Stimulated activated CD4-positive, alpha-beta T cell treated with anti-CD3 and anti-CD28 coated beads, Interleukin-15, amount 100 ng/mL, for 1 hour (primary cell): ENCODE measurements at places on chromosomes 12 and 14.
A peak's percentile ranks its signal among the peaks of the same experiment; 100 is the strongest.

DNA sequence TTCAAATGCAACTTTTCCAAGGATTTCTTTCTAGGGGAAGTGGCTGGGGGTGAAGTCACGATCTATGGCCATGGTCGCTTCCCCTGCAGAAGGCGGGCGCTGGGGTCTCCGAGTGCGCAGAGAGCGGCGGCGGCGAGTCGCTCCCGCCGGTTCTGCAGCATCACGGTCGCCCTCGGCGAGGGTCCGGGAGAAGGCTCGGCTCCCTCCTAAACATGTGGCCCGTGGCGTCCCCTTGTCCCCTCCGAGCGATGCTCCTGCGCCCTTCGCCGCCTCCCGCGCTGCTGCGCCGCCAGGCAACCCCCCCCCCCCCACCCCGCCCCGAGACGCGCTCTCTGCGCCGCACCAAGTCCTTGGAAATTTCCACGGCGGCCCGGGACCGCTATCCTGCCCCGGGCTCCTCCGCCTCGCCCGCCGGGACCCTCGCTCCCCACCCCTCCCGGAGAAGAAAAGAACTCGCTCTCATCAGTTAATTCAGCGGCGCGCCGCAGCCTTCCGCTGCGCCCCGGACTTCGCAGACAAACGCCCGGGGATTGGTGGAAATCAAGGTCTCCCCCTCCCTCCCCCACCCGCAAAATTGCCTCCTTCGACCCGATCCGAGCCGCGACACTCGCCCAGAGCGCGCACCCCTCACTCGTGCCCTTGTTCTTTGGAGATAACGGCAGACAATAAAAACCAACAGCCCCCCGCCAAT lies at the start of gene ST8SIA1:
ST8SIA1 (minus strand) TSS at position 298 of the 691 bp plus-strand sequence. CDS start 475 bp downstream, outside the sequence.
- peak; percentile 31 for DNase-seq

DNA sequence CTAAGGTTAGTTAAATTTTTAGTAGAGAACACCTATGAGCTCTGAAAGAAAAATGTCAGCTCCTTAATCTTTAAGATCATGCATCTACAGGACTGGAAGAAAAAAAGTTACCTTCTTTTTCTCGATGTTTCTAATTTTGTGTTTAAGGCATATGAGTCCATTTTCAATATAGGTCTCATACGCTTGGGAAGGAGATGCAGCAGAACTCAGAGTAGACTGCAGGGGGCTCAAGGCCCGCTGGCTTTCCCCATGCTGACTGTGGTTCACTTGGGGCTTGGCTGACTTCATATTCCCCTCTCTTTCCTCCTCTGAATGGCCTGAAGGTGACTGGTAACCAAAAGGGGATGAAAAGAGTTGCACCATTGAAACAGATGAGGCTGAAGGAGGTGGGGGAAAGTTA lies 1.5 kb downstream of the CAPRIN2 start:
- no peak for DNase-seq

DNA sequence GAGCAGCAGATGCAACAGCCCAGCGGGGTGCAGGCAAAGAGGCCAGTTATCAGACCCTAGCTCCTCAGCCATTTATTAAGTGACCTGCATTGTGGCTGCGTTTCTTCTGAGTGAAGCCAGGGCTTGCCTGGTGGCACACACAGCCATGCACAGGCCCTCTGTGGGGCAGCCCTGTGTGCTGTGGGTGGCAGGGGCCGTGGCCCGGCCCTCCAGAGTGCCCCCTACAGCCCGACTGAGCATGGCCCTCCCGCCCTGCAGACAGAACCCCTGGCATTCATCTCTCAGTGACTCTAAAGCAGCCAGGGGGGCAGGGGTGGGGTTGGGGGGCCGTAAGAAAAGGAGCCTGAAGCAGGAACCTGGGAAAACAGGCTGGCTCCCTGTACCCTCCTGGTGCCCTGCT lies 226.0 kb upstream of the PWP1 start:
- DNase-seq = no peak

GRCh38 chr14:85528080-85528896 lies 1.7 kb upstream of the FLRT2 start:
- no peak for DNase-seq

GRCh38 chr14:46985529-46986380 lies 334.2 kb upstream of the RPL10L start:
- no peak for DNase-seq

DNA sequence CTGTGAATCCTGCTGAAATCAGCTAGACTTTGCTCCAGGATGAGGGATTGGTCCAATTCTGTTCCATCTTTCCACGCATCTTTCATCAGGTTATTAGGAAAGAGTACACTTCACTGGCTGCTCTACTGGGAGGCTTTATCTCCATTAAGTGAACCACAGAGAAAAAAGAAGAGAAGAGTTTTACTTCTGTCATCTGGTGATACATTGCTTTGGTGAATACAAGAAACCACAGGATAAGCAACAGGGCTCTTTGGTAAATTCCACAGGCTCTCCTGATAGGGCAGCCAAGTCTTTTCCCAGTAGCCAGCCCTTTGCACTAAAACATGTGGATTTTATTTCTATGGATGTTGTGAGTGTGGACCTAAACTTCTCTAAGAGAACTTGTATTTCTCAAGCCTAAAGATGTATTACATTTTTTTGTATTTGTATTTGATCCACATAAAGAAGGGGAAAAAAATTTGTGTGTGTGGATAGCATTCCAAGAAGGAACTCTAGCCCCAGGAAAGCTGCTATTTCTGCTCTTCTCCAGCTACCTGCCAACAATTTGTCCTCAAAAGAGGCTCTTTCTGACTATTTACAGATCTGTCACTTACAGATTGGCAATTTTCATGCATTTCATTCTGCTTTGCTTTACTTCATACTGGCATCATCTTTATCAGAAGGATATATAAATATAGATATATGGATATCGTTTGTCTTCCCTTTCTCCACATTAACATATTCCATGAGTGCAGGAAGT lies 1117.6 kb upstream of the TMEM132C start:
- DNase-seq = no peak

- no peak for DNase-seq
Measured at GRCh38 chr14:32324601-32325000, 4.5 kb upstream of the AKAP6 start.

DNA sequence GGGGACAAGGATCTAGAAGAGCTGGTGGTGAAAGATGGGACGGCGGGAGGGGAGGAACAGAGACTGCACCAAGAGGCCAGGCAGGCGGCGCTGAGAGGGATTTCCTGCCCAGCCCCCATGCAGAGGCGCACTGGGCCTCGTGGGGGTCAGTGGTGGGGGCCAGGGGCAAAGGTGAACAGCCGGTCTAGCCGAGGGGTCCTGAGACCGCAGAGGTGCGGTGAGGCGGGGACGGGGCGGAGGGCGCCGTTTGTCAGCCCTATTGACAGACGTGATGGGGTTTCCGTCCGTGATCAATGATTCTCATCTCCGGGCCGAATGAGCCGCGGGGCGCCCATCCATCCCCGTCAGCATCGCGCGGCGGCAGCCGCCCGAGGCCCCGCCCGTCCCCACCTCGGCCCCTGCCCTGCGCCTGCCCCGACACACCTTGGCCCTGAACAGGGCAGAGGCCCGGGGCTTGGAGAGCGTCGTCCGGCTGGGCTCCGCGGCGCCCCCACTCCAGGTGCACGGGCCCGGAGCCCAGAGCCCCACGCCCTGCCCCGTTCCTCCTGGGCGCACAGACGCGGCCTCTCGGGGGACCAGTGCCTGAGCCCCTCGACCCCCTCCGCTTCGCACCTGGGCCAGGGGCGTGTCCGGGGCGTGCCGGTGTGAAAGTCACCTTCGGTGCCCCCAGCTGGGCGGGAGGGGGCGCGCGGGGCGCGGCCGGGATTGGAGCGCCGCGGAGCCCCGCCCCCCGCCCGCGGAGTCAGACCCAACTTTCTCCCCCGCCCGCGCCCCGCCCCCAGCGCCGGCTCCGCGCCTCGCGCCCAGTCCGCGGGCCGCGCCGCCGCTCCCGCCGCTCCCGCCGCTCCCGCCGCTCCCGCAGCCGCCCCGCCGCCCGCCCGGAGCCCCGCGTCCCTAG lies at the start of gene NXPH4:
NXPH4 (plus strand) TSS at position 781 of the 898 bp plus-strand sequence. CDS start 176 bp downstream, outside the sequence.
- DNase-seq = peak; percentile 52

DNA sequence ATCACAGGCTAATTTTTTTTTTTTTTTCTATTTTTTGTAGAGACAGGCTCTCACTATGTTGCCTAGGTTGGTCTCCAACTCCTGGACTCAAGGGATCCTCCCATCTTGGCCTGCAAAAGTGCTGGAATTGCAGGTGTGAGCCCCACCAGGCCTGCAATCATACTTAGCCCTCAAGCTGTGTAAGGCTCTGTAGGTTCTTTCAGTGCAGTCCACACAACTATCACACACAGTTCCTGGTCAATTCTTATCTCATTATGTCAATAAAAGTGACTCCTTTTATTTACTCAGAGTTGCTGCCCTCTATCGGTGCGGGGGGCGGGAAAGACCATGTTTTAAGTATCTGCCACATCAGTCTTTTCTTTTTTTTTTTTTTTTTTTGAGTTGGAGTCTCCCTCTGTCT lies 29.0 kb downstream of the SLC2A3 start:
- peak; percentile 7 for DNase-seq

- DNase-seq = no peak
Measured at GRCh38 chr12:88634008-88634407, 53.7 kb upstream of the KITLG start.

DNA sequence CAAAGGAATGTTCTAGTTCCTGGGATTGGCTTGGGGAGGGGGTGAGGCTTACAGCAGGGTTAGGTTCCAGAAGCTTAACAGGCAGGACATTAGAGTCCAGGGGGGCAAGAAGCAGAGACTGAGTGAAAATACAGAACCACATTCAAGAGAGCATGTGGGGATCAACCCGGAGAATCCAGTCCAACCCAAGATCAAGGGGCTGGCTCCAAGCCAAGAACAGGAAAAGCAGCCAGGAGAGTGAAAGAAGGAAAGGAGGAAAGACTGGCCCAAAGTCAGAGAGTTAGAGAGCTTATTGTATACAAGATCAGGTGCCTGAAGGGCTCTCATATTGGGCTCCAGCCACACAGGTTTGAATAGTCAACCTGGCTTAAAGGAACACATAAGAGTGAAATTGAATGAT lies 190.3 kb upstream of the CDKN3 start:
- no peak for DNase-seq

GRCh38 chr14:95549656-95550585 lies 15.1 kb downstream of the GLRX5 start:
- no peak for DNase-seq

GRCh38 chr14:36408388-36408787 lies 88.0 kb upstream of the MBIP start:
- DNase-seq = no peak

DNA sequence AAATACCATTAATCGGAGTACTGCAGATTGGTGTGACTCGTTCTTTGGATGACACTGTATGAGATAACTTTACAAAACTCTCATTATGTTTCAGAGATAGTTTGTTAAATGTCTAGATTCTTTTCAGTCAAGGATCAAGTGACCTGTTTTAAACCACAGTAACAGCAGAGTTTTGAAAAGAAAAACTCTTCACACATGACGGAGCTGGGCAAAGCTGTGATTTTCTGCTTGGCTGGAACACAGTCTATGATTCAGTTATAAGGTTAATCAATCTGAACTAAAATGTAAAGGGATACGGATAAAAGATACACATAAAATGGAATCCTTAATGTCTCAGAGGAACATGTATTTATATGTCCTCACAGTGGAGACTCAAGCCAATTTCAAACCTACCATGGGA lies 573.2 kb downstream of the PRKD1 start:
- DNase-seq = no peak

- DNase-seq = no peak
Measured at GRCh38 chr14:59133709-59134108, 54.8 kb upstream of the DAAM1 start.

- DNase-seq = no peak
Measured at GRCh38 chr14:104610749-104611310, 6.3 kb upstream of the TMEM179 start.

GRCh38 chr12:13061377-13061776 lies 17.2 kb downstream of the FAM234B start:
- no peak for DNase-seq
